GOT3 (cell line): ENCODE measurements at places on chromosomes 4 and X.

DNA sequence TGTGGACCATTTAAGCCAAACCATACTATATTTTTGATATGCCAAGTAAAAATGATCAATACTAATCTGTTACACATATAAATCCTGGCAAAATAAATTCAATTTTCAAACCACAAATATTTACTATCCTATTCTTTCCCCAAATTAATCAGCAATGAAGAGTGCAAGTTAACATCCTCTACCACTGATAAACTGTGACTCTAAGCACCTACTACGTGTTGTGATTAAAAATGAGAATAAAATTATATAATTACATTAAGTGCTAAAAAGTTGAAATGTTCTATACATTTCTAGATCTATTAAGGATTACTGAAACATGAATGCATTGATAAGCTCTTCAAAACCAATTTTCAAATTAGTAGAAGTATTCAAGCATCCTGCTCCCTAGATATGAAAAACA, 3.4 kb downstream of the KLHL15 start:
- DNase-seq = no peak

- DNase-seq = no peak
Observed at GRCh38 chr4:89277412-89277811, 30.2 kb downstream of the GPRIN3 start.

GRCh38 chrX:18900401-18900976, 83.4 kb downstream of the PHKA2 start:
- no peak for DNase-seq

GRCh38 chrX:15903186-15903681, 48.6 kb upstream of the AP1S2 start:
- DNase-seq = no peak

GRCh38 chr4:99352602-99353537, at the start of gene ADH1C:
ADH1C (minus strand) TSS chr4:99352746; CDS start chr4:99352675, 71 bp downstream.
- no peak for DNase-seq

- DNase-seq = no peak
Observed at GRCh38 chr4:123671636-123672404, 275.2 kb downstream of the SPRY1 start.
